ENCODE measurements at places on chromosomes 11 and 22.

DNA sequence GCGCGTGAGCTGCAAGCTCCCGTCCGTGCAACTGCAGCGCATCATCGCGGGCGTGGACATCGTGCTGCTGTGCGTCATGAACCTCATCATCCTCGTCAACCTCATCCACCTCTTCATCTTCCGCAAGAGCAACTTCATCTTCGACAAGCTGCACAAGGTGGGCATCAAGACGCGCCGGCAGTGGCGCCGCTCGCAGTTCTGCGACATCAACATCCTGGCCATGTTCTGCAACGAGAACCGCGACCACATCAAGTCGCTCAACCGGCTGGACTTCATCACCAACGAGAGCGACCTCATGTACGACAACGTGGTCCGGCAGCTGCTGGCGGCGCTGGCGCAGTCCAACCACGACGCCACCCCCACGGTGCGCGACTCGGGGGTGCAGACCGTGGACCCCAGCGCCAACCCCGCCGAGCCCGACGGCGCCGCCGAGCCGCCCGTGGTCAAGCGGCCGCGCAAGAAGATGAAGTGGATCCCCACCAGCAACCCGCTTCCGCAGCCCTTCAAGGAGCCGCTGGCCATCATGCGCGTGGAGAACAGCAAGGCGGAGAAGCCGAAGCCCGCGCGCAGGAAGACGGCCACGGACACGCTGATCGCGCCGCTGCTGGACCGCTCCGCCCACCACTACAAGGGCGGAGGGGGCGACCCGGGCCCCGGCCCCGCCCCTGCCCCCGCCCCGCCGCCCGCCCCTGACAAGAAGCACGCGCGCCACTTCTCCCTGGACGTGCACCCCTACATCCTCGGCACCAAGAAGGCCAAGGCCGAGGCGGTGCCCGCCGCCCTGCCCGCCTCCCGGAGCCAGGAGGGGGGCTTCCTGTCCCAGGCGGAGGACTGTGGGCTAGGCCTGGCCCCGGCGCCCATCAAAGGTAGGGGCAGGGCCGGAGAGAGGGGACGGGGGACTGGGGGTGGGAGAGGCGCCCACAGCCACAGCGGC is 7.3 kb downstream of the PANX2 start:
- H3K4me3 ChIP-seq = no peak overlapping the region
- no peak for DNase-seq
- no peak overlapping the region for H3K27ac ChIP-seq
- H3K36me3 ChIP-seq = no peaks in the 10 kb centered on the region
- no peaks in the 10 kb centered on the region for H3K27me3 ChIP-seq

DNA sequence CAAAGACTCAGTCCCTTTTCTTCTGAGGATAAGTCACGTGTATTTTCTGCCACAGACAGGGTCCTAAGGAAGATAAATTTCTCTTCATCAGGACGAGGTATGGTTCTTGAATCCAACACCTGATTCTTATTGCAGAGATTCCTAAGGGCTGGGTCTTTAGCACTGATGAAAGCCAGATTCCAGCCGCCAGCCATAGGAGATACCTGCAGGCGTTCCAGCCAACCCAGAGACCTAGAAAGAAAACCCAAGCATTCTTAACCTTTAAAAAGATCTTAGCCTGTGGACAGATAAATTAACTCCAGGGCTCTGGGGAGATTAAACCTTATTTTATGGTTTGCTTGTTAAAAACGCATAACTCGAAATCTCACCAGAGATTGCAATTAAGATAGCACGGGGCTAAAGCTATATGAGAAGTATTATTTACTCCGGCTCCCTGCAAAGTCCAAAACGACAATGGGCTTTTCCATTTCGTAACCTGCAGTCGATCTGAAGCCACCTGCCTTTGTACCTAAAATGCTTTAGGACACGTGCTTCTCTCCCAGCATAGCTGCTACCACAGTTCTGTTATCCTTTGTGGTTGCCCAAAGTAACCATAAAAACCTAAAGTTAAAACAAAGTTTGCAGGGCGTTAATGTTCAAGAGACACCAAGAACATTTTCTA is 104.5 kb downstream of the NXPE2 start:
- H3K4me3 ChIP-seq = no peak overlapping the region
- DNase-seq = no peak
- H3K4me1 ChIP-seq = no peaks in the 10 kb centered on the region
- H3K27me3 ChIP-seq = peaks cover 36% of the 10 kb centered on the region

DNA sequence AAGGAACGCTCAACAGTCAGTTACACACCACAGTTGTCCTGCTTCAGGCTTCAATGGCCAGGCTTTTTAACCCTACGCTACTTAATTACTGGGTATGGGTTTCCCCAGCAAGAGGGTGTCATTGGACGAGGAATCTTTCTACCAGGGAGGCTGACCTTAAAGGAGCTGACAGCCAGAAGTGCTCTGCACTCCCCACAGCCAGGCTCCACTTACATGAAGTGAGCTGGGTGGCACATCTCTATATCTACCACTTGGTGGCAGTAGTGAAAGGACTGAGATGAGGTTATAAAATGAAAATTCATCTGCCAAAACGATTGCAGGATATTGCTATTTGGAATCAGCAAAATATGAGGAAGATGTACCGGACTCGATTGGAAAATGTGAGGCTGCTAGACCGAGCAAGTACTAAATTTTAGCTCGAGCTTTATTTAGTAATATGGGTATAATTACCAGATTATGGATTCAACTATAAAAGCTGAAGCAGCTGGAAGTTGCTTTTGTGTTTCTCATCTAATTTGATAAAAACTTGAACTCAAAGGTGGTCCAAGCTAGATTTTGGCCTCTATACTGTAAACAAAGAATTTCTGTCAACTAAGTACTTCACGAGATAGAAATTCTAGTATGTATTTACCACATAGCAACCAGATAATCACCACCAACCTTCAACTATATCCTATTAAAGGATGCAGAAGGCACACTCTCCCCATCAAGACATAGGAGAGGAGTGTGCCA is 53.9 kb upstream of the CEP126 start:
- no peaks in the 10 kb centered on the region for H3K27me3 ChIP-seq
- H3K27ac ChIP-seq = no peak overlapping the region
- no peak overlapping the region for H3K4me3 ChIP-seq
- H3K4me1 ChIP-seq = peaks cover 31% of the 10 kb centered on the region

DNA sequence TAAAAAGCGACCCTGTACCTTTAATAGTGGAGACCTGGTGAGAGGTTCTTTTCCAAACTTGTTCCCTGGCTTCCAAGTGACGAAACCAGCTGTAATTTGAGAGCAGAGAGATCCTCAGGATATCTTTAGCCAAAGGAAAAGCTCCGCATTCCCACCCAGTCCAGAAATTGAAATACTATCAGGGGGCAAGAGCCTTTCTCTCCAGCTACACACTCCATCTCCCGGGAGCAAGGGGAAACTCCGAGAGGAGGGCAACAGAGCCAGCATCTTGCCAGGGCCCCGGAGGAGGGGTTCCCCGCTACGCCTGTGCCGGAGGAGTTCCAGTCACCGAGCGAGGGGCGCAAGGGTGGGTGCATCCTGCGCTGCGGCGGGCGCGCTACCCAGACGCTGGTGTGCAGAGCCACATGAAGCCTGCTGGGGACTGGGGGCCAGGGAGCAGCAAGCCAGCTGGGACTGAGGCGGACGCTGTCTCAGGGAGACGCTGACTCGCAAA is at the start of gene FIBIN:
TSS of gene FIBIN (plus strand) at position 148 of the 493 bp plus-strand sequence. CDS start 415 bp downstream, outside the sequence.
- H3K36me3 ChIP-seq = no peaks in the 10 kb centered on the region
- H3K27me3 ChIP-seq = peaks cover 5% of the 10 kb centered on the region
- H3K4me1 ChIP-seq = no peaks in the 10 kb centered on the region
- H3K4me3 ChIP-seq = no peak within 1 kb of the TSS
- no peak for DNase-seq
- H3K27ac ChIP-seq = no peak within 1 kb of the TSS

GRCh38 chr11:15692739-15693138 is 578.0 kb downstream of the INSC start:
- no peak overlapping the region for H3K4me3 ChIP-seq
- no peak overlapping the region for H3K27ac ChIP-seq

DNA sequence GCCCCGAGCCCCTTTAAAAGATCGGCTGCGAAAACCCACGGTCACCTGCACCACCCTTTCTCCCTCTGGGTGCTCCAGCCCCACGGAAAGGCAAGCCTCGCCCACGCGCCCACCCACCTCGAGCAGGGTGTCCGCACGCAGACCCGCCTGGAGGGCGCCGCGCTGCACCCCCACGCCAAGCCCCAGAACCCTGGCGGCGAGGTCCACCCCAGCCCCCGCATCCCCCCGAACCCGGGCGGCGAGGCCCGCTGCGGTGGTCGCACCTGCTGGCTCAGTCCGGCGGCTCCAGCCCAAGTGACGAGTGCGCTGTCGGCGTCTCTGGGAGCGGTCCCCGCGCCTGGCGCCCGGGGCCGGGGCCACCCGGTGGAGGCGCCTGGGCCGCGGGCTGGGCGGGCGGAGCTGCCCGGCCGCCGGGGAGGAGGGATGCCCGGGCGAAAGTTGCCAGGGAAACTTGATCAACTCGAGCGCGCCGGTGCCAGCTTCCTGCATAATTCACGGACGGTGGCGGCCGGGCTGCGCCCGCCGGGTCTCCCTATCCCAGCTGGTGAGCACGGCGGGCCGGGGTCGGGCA is 1.1 kb downstream of the SHANK2 start:
- peak overlapping the region; percentile 95 for H3K4me3 ChIP-seq
- H3K4me1 ChIP-seq = peaks cover 20% of the 10 kb centered on the region
- H3K27me3 ChIP-seq = no peaks in the 10 kb centered on the region
- H3K27ac ChIP-seq = no peak overlapping the region
- peak; percentile 41 for DNase-seq
- no peaks in the 10 kb centered on the region for H3K36me3 ChIP-seq

GRCh38 chr11:121586750-121587149 is 134.0 kb upstream of the SORL1-AS1 start:
- H3K27ac ChIP-seq = no peak overlapping the region
- no peak for DNase-seq
- H3K4me3 ChIP-seq = no peak overlapping the region
- H3K4me1 ChIP-seq = no peaks in the 10 kb centered on the region
- H3K36me3 ChIP-seq = peaks cover 15% of the 10 kb centered on the region

DNA sequence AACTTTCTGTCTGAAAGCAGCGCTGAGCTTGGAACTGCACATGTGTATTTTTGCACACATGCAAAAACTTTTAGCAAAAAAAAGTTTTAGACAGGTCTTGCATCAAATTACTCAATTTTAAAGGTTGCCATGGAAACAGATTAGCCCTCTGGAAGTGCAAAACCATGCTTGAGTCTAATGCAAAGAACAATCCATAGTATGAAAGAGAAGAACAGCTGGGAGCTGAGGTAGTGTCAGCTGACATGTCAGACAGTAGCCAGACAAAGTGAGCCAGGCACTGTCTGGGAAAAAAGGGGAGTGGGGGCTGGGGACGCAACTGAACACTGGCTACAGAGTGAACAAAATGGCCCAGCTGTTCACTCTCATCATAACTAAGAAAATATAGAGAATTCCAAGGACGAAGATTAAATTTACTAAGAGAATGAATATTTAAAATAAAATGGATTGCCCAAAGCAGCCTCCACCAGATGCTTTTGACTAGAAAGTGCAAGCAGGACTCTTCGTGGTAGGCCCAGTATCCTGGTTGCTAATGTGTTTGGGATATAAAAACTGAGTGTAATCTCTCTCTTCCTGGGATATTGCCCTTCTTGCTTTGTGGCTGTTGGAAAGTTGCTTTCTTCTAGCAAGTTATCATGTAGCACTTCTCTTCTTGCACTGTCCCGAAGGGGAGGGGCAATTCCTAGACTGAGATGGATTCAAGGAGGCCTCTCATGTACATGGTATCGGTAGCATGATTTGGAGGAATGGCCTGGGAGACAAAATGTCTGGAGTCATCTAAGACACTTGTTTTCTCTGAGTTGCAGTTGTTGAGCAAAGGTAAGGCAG is 434.1 kb upstream of the FAT3 start:
- no peaks in the 10 kb centered on the region for H3K4me1 ChIP-seq
- H3K27me3 ChIP-seq = no peaks in the 10 kb centered on the region
- DNase-seq = no peak
- H3K36me3 ChIP-seq = no peaks in the 10 kb centered on the region
